Fibroblast of lung (primary cell): ENCODE measurements at places on chromosomes 6 and 20. TPM values are rescaled to one million over a fixed set of nuclear protein-coding genes. Genes with fewer than 3 reads are reported as not detected.
A peak's percentile ranks its signal among the peaks of the same experiment; 100 is the strongest.

- no peak for DNase-seq
Observed at GRCh38 chr6:150987371-150987828, 121.9 kb downstream of the MTHFD1L start.

The PDE7B gene
- polyA plus RNA-seq: 7.9 and 14.2 TPM in 2 replicates

DNA sequence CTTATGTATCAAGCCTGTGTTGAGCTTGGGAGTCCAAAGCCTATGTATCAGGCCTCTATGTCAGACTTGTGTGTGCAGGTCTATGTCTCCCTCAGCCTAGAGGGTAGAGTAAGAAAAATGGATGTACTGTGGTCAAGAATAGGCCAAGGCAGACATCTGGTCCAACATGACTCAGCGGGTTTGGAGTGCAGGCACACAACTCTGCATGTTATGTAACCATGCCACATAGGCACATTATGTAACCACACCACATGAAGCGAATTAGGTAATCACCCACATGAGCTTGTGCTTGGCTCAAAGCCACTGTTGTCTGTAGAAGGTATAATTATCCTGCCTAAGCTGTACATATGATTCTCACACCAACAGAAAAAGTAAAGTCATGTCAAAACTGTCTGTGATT lies 1190.5 kb upstream of the EYS start:
- peak; percentile 60 for DNase-seq

DNA sequence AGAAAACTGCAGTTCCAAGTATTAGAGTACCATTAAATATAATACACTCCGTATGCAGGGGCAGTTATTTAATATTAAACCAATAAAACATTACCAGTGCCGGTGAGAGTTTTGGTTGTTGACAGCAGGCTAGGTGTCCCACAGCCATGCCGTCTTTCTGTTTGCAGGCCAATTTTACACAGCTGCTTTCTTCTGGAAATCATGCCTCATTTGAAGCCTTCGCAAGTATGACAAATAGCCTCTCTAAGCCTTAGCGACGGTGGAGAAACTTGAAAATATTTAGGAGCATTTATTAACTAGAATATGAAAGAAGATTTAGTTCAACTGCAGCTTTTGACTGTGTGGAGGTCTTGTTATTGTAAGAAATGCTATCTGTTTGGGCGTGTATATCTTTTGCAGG lies 226.0 kb downstream of the BMP2 start:
- DNase-seq: no peak

The SLC44A4 gene
- polyA plus RNA-seq: 0.02 TPM in 1 of 2 replicates, not detected in the other

DNA sequence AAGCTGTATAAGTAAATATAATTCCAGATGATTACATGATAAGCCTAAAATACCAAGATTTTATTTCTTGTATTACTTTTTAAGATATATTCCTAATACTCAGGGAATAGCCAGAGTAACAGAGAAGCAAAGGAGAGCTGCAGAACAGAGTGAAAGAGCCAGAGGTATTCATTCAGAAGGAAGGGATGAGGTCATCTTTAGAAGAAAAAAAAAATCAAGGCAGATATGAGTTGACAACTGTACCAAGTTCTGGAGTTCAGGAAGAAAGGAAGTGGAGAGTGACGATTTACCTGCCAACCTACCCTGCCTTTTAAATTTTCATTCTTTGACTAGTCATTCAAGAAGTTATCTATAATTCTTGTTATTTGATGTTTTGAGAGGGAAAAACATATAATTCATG lies 28.8 kb upstream of the NHSL1 start:
- DNase-seq: peak; percentile 48
